ENCODE measurements at places on chromosomes 6 and 20.

DNA sequence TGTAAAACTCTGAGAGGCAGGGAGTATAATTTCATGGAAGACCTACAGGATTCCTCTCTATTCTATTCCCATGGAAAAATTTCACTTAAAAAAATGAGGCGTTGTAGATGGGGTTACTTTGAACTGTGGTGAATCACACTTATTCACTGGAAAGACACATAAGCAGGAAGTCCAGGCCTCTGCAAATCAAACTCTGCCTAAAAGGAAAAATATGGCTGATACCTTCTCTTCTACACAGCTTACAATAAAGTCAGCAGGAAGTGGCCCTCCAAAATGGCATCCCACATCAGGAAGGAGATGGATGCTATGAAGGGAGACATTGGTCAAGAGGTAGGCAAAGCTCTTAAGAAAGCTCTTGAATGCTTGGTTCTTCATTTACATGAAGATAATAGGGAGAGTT is 115.9 kb downstream of the FYN start:
- peak; percentile 75 for DNase-seq

GRCh38 chr6:11327961-11328360 is 95.5 kb upstream of the NEDD9 start:
- no peak for DNase-seq

GRCh38 chr6:38987503-38987902 is 61.1 kb upstream of the GLP1R start:
- no peak for DNase-seq

GRCh38 chr20:38883081-38883980 is 42.9 kb upstream of the FAM83D start:
- DNase-seq: peak; percentile 51

- peak; percentile 40 for DNase-seq
These were observed 3.7 kb upstream of the TAF8 start for GRCh38 chr6:42046464-42047212.

- DNase-seq: no peak
These were observed 133.2 kb downstream of the NFATC2 start for GRCh38 chr20:51409192-51409880.

GRCh38 chr6:5126214-5126613 is 41.1 kb downstream of the PPP1R3G start:
- DNase-seq: no peak

DNA sequence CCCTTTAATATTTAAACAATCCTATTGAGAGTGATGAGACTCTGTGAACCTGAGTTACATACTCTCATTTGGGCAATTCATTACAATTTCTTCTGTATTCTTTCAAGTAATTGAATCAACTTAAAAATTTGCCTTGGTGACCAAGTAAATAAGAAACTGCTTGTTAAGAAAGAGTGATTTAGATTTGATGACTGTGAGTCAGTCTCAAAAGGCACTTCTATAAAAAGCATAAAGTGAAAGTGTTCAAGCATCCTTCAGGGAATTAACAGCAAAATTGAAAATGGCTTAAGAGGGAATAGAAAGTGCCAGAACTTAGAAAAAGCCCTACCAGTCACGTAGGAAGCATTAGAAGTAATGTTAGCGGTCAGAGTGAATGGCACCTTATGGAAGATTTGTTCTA is 654.7 kb downstream of the EPM2A start:
- no peak for DNase-seq

DNA sequence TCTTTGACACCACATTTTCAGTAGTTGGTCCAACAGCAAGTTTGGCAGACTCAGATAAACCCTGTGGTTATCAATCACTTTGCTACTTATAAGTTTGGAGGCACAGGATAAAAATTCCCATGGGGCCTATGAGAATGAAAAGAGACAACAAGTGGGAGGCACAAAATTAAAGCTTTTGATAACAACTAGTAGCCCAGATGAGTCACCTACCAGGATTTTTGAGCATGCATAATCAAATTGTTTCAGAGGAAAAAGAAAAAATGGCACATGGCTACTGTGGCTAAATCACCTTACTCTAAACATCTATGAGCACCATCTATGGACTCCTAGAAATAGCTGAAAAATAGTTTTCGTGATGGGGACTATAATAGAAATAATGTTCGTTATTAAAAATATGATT is 40.8 kb upstream of the BMP5 start:
- no peak for DNase-seq

DNA sequence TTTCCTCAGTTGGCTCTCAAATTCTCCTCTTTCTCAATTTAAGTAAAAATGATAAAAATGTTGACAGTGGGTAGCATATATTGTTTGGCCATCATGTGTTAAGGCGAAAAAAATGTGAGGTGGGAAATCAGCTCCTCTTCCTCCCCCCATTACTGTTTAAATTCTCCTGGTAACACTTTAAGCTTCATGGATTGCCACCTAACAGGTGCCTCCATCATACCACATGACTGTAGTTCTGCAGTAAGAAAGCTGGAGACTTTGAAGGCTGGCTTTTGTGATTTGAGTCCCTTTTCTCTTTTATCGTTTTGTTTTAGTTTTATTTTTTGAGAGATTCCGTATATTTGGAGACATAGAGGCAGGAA is 1.2 kb downstream of the ZFAND3 start:
- DNase-seq: peak; percentile 36

DNA sequence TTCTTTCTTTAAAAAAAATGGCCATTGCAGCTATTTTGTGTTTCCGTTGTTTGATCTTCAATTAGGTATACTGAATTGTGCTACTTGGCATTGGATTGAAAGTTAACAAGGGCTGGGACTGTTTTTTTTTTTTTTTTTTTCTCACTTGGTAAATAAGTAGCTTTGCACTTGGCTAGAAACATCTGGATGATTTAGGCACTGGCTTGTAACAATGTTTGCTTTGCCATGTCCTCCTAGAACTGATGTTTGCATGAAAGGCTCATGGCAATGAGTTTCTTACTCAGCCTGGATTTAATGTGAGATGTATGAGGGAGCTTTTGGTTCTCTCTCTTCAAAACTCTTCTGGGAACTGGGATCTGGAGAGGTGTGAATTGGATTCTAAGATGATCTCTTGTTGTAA is 414.1 kb downstream of the CDH26 start:
- no peak for DNase-seq

GRCh38 chr6:45378334-45378926 is 696 bp upstream of the SUPT3H start:
- DNase-seq: peak; percentile 66

DNA sequence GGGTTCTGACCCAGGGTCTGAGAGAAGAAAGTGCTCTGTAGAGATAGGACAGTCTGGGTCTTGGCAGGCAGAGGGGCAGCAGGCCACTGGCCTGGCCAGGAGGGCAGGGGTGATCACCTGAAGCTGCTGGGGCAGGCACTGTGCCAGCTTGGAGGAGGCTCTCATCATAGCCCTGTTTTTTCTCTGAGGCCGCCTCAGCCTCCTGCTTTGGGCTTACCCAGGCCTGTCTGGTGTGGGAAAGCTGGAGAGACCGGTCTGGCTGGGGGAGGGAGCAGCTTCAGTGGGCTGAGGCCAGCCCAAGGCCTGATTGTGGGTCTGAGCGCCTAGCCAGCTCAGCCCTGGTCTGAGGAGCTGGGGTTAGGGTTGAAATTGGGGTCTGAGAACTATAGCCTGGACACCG is 3.9 kb downstream of the LPIN3 start:
- no peak for DNase-seq

DNA sequence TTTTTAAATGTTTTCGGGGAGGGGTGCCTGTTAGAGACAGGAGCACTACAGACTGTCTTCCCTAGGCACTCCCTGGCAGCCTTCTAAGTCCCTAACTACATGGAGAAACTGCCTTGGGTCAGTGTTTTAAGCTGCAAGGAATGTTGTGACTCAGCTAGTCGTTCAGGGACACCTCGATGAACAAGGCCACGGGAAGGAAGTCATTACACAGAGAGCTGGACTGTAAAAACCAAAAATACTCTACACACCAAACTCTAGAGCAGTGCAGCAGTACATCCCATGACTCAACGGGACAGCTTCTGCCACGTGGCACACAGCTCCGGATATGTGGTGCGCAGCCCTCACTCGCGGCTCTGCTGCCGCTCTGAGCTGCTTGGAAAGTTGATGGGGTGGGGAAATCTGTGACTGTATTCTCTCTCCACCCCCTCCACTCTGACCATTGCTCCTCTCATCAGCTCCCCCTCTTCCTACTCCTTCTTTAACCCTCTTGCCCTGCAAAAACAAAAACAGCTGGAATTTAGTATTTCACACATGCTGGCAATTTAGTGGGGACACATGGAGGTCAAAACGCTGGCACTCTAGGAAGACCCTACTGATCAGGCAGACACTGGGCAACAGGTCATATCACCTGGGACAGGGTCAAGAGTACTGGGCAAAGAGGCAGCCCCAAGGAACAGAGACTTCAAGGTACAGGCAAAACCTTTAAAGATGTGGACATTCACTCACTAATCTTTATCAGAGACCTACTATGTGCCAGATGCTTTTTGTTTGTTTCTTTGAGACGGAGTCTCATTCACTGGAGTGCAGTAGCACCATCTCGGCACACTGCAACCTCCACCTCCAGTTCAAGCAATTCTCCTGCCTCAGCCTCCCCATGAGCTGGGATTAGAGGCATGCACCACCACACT is 10.9 kb upstream of the LPIN3 start:
- DNase-seq: peak; percentile 96

GRCh38 chr6:21001736-21002135 is 467.5 kb downstream of the CDKAL1 start:
- no peak for DNase-seq

DNA sequence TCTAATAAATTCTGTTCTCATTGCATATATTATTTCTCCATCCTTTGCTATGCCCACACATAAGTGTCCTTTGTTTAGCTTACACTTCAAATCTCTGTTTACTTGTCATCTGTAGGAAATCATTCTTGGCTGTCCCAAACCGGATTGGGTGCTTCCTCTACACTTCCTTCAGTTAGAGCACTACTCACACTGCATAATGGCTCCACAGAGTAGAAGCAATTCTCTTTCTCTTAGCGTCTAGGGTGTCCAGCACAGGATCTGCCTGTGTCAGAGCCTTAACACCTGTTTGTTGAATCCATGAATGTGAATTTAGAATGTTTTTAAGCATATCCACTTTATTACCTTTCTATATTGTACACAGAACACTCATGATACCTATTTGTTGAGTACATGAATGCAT is 87.0 kb upstream of the BMP2 start:
- DNase-seq: no peak

GRCh38 chr20:49411221-49411925 is 71.1 kb downstream of the KCNB1 start:
- DNase-seq: no peak

DNA sequence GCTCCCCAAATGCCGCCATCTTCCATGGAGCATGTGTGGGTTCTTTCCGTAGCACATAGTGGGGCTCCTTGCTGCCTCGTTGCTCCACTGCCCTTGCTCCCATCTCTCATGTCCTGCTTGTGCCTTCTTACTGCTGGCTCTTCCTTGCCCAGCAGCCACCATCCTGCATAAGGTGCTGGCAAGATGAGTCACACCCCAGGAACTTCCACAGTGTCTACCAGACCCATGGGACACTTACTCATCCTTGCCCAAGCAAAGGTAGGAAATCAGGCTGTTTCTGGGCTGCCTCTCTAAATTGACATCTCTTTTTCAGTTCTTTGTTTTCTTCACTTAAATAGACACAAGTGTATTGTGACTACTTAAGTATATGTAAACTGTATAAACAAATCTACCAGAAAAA is 39.4 kb upstream of the RGS17 start:
- peak; percentile 7 for DNase-seq

DNA sequence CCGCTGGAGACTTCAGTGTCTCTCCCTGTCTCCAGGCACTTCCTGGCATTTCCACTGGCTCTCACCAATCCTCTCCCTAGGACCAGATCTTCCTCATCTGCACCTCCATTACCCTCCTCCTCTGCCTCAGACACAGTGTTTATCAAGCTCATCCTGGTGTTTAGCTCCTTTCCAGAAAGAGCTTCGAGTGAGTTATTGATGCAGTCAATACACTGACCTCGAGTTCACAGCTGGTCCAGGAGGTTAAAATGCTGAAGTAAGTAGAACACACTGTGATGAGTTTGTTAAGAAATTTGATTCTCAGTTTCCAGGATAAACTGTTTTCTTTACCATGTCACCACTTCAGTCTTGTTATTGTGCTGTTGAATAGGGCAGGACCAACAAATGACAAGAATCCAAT is 42.1 kb upstream of the ARMC2 start:
- no peak for DNase-seq

GRCh38 chr6:40187535-40188144 is 253.4 kb upstream of the MOCS1 start:
- no peak for DNase-seq

- no peak for DNase-seq
These were observed 638.4 kb downstream of the MAFB start for GRCh38 chr20:40050596-40050995.

GRCh38 chr6:45724511-45724910 is 291.1 kb downstream of the CLIC5 start:
- DNase-seq: peak; percentile 74

- DNase-seq: no peak
These were observed 157.8 kb upstream of the TENT5A start for GRCh38 chr6:81909981-81910900.

Measured in dermis blood vessel endothelial cell (primary cell).